ENCODE measurements at places on chromosomes 3 and 15.
A peak's percentile ranks its signal among the peaks of the same experiment; 100 is the strongest.

DNA sequence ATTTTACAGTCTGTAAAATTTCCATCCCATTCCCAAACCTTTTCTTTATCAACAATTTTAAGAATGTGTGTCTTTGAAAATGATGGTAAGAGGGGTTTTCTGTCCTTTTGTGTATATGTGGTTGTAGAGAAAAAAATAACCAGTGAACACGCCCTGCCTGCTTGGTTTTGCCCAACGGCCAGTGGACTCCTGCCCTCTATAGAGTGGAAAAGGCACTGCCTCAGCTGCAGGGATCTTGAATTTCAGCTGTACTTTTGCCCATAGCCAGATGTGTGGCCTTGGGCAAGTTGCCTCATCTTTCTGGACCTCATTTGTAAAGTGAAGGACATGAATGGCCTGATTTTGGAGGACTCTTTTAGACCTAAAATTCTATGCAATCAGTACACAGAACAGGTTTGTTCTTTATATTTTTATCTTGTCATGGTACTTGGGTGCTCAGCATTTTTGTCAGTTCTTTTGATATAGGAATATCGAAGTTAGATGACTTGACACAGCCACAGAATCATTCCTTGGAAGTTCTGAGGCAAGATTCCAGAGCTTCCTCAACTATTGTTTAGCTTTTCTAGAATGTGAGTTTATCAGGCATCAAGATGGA lies 81.0 kb downstream of the CLDN11 start:
- DNase-seq = no peak

GRCh38 chr3:4754180-4755086 lies 224.8 kb upstream of the BHLHE40 start:
- DNase-seq = no peak

- no peak for DNase-seq
These were observed 421.1 kb downstream of the PDCD6IP start for GRCh38 chr3:34219556-34219955.

DNA sequence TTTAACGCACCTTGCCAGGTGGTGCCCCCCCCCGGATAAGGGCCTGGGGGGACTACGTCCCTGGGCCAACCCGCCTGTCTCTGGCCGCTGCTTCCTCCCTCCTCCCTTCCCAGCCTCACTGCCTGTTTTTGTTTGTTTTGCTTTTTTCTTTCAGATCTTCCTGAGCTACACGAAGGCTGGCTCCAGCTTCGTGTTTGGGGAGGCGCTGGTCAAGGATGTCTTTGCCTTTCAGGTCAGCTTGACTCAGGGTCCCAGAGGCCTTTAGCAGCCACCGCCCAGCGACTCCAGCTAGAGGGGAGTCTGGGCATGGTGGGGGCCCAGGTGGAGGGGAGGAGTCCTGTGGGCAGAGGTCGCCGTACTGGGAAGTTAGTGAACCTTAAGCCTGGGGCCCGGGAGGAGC lies 24.1 kb downstream of the SLC28A1 start:
- no peak for DNase-seq

DNA sequence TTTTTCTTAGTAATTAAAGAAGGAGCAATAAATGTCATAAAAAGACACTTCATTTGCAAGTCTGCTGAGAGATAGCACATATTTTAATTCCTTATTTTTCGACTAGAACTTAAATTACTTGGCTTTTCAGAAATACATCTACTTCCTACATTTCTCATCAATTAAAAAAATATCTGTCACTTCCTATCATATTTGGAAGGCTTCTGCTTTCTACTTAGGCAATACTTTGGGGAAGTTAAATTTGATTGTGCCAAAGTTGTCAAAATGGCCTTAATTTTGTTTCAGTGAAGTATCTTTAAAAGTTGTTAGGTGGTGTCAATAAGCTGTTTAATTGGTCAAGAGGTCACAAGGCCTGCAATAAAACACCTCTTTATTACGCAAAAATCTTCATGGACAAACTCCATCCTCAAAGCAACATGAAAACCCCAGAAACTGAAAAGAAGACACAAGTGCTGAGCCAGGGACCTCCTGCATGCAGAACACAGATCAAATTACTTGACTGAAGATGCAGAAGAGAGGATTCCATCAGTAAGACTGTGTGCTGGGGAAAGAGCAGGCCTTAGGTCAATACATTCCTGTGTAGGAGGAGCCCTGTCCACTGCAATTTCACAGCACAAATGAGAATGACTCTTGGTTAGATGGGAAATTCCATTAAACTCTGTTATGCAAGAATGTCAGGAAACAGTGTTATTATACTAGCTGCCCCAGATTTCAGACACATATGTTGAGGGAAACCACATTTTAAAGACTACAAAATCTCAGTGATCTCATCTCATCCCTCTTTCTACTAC lies 48.0 kb upstream of the FSTL1 start:
- peak; percentile 63 for DNase-seq

DNA sequence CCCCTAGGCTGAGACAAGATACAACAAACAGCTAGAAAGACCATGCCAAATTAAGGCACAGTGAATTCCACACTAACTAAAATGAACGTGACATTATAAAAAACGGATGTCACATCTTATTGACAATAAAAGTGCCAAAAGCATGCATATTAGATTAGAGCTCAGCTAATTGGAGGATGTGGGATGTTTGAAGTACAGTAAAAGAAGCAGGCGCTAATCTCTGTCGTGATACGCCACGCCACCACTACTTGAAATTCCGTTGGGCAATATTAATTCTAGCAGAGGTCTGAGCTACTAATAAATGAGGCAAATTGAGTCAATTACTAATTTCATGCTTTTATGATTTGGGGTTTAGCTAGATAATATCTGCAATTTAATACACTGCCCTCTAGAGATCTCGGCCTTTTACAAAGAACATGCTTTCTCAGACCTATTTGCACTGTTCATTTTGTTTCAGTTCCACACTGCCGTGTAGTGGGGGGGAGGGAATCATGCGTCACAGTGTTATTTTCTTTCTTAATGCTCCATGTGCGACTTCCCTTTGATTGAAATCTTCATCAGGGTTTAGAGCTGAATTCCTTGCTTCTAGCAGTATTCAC lies 52.9 kb upstream of the ROBO2 start:
- DNase-seq = no peak

- DNase-seq = no peak
These were observed 73.9 kb upstream of the CHRNB4 start for GRCh38 chr15:78714890-78715289.

- DNase-seq = no peak
These were observed 52.8 kb downstream of the SEMA5B start for GRCh38 chr3:122974764-122975162.

GRCh38 chr3:38580450-38581382 lies 68.8 kb downstream of the SCN5A start:
- no peak for DNase-seq

DNA sequence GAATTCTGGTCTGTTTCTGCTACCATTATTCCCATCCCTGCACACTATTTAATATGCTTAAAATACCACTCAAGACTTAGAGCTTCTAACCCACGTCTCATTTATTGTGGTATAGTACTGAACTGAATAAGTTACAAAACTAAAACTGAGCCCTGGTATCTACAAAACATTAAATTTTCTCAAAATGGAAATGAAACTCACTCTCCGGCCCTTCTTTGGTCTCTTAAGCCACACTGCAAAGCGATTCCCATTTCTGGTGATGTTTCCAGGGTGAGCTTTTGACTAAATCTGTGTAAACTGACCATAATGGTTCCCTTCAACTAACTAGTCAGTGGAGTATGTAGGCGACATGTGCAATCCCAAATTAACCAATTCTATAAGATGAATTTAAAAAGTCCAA lies 18.6 kb downstream of the KPNA4 start:
- DNase-seq = no peak

Measured in left renal pelvis (tissue), 4 donors.